ENCODE measurements at places on chromosomes 11 and 22. TPM values are rescaled to one million over a fixed set of nuclear protein-coding genes. Genes with fewer than 3 reads are reported as not detected.

Gene PLEKHB1
- total RNA-seq = 0.85 TPM

Gene CRKL
- total RNA-seq = 23.0 TPM

Gene MPZL2
- total RNA-seq = not detected

Gene ASRGL1
- 15.0 TPM for total RNA-seq

Gene MIOX
- total RNA-seq = not detected

Gene DDTL
- total RNA-seq = 1.7 TPM

Gene GAL3ST1
- total RNA-seq = 8.6 TPM

All from A549 treated with RU486 at 1 μM for 4 hours (cell line).